WTC11 (cell line): ENCODE measurements at places on chromosomes 3 and 15.
A peak's percentile ranks its signal among the peaks of the same experiment; 100 is the strongest.

GRCh38 chr15:68187559-68187958 lies 17.6 kb downstream of the CALML4 start:
- no peak for DNase-seq

DNA sequence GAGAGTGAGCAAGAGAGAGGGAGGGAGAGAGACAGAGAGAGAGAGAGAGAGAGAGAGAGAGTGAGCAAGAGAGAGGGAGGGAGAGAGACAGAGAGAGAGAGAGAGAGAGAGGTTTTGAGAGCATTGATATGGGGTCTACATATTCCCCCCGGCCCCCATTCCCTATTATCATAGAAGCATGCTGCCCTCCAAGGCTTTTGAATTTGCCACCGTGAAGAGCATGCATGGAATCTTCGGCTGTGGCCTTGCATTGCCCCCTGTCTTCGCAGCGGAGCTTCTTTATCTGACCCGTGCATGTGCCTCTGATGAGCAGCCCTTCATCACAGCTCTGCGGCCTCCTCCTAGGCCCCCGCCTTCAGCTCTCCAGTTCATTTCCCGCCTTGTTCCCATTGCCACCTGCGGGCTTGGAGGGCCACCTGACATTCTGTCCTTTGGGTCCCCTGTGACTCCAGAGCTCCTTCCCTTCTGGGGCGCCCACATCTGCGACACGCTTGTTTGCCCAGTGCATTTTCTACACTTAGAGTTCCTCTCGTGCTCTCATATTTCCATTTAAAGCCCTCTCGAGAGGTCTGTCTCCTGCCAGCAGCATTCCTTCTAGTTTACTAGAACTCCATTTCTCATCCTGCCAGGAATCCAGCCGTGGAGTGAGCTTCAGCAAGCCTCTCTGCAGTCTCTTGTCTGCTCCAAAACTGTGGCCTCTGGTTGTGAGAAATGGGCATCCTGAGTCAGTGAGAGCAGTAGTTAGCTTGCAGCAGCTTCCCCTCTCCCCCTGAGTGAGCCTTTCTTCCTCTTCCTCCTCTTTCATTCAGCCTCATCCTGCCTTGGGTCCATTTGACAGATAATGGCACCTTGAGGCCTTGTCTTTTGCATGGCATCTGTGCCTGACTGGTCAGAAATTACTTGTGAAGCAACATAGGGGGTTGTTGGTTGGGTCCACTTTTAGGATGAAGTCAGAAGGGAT lies 25.3 kb downstream of the LPP start:
- no peak for DNase-seq

- no peak for DNase-seq
These were observed 3.9 kb upstream of the IREB2 start for GRCh38 chr15:78434134-78434533.

DNA sequence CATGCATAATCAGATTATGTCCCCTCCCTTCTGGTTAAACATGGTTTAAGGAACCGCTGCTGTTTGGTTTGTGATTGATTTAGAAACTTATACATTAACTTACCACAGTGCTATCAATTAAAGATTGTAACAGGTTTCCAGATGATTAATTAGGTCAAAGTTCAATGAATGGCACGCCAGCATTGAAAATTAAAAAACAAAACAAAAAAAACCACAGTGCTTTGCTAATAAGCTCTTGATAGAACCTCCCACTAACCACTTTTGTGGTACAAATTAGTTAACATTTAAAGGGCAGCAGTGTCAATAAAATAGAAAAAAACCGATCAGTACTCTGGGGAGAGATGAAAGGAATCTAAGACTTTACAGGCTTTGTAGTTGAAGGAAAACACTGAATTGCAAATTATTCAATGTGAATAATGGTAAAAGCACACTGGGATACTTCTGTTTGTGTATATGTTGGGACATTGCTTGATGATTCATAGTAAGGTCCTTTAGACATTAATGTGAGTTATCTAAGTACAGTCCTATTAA lies 7.6 kb upstream of the C3orf38 start:
- DNase-seq: no peak

DNA sequence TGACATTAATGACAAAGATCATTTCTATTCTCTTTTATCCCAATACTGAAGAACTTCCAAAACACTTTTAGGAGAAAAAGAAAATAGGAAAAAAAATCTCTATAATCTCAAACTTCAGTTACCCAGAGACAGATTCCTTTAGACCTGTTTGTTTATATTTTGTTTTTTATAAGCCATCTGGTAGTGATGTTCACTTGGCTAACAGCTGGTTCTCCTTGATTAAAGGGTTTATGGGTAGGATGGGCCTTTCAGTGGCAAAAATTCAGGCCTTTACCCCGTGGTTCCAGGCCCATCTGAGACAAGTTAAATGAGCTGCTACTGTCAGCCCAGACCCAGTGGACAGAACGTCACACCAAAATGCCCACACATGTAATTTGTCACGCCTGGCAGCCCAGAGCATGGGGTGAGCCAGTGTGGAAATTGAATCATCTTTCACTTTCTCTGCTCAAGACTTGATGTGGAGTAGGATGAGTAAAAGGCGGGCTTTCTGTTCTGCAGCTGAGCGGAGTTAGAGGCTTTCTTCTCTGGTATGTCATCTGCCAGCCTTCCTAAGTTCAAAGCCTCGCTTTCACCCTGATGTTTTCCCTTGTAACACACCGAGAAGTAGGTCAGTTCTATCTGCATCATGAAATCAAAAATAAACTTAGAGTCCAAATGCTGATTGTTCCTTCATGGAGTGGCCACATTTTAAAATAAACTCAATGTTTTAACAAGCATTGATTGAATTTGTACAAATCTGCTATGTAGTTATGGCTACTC lies 62.5 kb upstream of the SKOR1 start:
- DNase-seq: no peak

- DNase-seq: peak; percentile 74
These were observed 10.0 kb downstream of the CMTM7 start for GRCh38 chr3:32401556-32402081.

GRCh38 chr3:180590396-180590795 lies 11.6 kb upstream of the TTC14 start:
- no peak for DNase-seq

GRCh38 chr3:122232485-122232884 lies 49.0 kb downstream of the CASR start:
- no peak for DNase-seq

GRCh38 chr15:91478717-91479191 lies 374.8 kb upstream of the SLCO3A1 start:
- DNase-seq: no peak

GRCh38 chr3:110314512-110315114 lies 757.0 kb upstream of the NECTIN3 start:
- DNase-seq: peak; percentile 61

DNA sequence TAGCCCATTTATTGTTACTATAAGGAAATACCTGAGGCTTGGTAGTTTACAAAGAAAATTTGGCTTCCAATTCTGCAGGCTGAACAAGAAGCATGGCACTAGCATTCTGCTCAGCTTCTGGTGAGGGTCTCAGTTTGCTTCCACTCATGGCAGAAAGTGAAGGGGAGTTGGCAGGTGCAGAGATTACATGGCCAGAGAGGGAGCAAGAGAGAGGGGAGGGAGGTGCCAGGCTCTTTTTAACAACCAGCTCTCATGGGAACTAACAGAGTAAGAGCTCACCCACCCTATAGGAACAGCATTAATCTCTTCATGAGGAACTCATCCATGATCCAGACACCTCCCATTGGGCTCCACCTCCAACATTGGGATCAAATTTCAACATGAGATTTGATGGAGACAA lies 437.9 kb downstream of the CHL1 start:
- DNase-seq: no peak

- no peak for DNase-seq
These were observed 375.3 kb downstream of the PLOD2 start for GRCh38 chr3:145785668-145786067.

GRCh38 chr3:10666621-10667020 lies 149.4 kb upstream of the SLC6A11 start:
- DNase-seq: no peak

DNA sequence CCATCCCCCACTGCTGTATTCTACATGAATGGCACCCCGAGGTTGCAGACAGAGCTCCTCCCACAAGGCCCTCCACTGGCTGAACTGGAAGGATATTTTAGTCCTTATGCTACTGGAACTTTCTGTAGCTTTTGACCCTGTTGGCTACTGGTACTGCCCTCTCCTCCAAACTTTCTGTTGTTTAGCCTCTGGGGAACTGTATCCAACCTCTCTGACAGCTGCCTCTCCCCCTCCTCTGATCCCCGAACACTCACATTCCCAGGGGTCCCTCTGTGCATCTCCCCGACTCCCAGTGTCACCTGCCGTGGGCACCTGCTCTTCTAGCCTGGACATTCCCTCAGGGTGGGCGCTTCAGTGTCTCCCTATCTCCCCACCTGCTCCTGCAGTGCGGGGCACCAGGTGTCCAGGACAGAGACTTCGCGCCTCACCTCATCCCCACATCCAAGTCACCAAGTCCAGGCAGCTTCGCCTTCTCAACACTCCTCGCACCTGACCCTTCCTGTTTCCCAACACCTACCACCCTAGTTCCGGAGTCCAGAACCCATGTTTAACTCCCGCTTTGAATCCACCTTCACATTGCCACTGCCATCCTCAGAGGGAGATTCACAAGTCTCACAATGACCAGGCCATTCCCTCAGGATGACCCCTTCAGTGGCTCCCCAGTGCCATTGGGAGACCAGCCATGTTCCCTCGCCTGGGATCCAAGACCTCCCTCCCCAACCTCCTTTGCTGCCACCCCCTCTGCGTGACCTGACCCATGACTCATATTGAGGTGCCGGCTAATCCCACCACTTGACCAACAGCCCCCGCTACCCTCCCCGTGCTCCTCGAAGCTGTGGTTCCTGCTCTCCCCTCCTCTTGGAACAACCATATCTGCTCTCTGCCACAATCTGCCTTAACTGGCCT lies 34.2 kb downstream of the BDH1 start:
- no peak for DNase-seq

GRCh38 chr3:8953313-8953712 lies 10.0 kb downstream of the RAD18 start:
- DNase-seq: no peak

- no peak for DNase-seq
These were observed 17.6 kb downstream of the DAZL start for GRCh38 chr3:16587681-16588060.

GRCh38 chr3:138003069-138003468 lies 6.9 kb upstream of the CLDN18 start:
- no peak for DNase-seq

DNA sequence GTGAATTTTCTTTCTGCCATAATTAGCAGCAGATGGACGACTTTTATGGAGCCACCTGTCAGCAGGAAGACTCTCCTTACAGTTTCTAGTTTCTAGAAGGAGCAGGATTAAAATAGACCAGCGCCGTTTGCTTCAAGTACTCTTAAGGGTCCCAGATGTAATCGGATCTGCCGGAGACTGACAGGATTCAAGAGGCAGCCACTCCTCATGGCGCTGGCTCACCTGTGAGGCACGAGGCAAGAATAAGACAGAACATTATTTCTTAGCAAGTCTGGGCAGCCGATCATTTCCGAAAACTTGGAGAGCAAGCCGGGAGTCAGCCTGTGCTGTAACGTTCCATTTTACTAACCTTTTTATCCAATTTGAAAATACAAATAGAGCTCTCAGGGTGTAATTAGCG lies 410.4 kb upstream of the RORA start:
- no peak for DNase-seq

GRCh38 chr15:79132770-79133169 lies 42.2 kb upstream of the RASGRF1 start:
- DNase-seq: no peak
